ENCODE measurements at places on chromosomes 2 and 18. TPM values are rescaled to one million over a fixed set of nuclear protein-coding genes. Genes with fewer than 3 reads are reported as not detected.

The PSTPIP2 gene
- total RNA-seq, result 27.9 TPM

The DSEL gene
- total RNA-seq, result 1.5 TPM

The SLC9A4 gene
- total RNA-seq, result under 0.01 TPM

The TMEM37 gene
- not detected for total RNA-seq

The TANC1 gene
- 0.21 TPM for total RNA-seq

The C2orf66 gene
- total RNA-seq, result not detected

The IL36A gene
- not detected for total RNA-seq

The PHOSPHO2 gene
- total RNA-seq, result 3.6 TPM

The MAB21L4 gene
- total RNA-seq, result not detected

The CREG2 gene
- total RNA-seq, result not detected

The DIPK1C gene
- total RNA-seq, result not detected

The NOL4 gene
- not detected for total RNA-seq

The MALL gene
- 0.21 TPM for total RNA-seq

The DSG1 gene
- not detected for total RNA-seq

The NR4A2 gene
- total RNA-seq, result 83.3 TPM

The KRTCAP3 gene
- total RNA-seq, result 0.52 TPM

The GALNT1 gene
- total RNA-seq, result 50.4 TPM

The KCNS3 gene
- not detected for total RNA-seq

The SKOR2 gene
- total RNA-seq, result not detected

The RAX gene
- total RNA-seq, result not detected

The CHN1 gene
- total RNA-seq, result 3.0 TPM

The HRH4 gene
- 0.42 TPM for total RNA-seq

The PLEKHH2 gene
- total RNA-seq, result 2.3 TPM

The CD8A gene
- total RNA-seq, result 25.6 TPM

The MC4R gene
- not detected for total RNA-seq

The NEU4 gene
- 8.5 TPM for total RNA-seq

The RASGRP3 gene
- 31.5 TPM for total RNA-seq
